CD4-positive, alpha-beta T cell treated with Interleukin-1 beta for 1 hour (primary cell): ENCODE measurements at places on chromosomes 1 and 21.

GRCh38 chr21:43585924-43586413 is 73.3 kb downstream of the HSF2BP start:
- DNase-seq, result no peak

GRCh38 chr21:39568361-39568760 is 44.4 kb upstream of the B3GALT5 start:
- no peak for DNase-seq

DNA sequence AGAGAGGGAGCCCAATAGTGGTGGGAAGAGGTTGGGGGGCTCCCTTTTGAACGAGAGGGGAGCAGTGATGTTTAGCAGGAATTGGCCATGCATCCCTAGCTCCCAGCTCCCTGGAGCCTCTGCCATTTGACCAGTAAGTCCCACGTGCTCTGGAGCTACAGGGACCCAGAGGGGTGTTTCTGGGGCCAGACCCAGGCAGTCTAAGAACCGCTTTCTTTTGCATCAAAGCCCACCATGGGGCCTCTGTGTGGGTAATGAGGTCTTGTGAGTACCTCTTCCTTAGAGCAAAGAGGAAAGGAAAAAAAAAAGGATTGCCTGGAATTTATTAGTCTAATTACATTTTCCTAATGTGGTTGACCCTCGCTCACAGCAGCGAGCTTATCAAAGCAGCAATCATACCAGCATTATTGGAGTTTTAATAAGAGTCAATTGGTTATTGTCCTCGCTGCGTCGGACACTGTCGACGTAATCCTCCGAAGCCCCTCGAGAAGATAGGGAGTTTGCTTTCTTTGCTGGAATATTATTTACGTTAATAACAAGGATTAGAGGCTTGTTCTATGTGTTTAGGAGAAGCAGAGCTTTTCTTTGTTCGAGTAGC is 17.6 kb downstream of the ACTL8 start:
- DNase-seq, result no peak

DNA sequence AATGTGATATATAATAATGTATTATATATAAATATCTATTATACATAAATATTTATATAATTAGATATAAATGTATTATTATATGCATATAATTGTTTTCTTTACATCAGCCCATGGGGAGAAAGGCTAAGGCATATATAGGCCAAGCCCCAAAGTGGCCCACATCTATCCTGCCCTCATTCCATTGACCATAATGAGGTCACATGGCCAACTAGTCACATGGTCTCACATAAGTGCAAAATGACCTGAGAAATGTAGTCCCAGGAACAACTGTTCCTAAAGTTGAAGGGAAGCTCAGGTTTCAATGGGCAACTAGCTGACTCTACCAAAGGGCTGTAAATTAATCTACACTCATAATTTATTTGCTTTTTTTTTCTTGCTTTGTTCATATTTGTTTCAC is 14.5 kb upstream of the CCDC185 start:
- no peak for DNase-seq

DNA sequence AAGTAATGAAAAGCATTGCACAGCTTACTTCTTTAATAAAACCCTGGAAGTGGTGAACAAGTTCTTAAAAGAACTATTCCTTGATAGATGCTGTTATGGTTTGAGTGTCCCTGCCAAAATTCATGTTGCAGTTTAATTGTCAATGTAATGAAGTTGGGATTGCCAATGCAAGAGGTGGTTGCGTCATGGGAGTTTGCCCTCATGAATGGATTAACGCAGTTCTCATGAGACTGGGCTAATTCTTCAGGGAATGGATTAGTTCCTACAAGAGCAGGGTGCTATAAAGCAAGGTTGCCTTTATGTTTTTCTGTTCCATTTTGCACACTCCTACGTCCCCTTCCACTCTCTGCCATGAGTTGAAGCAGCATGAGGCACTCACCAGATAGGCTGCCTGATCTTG is 446.7 kb upstream of the B3GALT2 start:
- DNase-seq, result no peak

DNA sequence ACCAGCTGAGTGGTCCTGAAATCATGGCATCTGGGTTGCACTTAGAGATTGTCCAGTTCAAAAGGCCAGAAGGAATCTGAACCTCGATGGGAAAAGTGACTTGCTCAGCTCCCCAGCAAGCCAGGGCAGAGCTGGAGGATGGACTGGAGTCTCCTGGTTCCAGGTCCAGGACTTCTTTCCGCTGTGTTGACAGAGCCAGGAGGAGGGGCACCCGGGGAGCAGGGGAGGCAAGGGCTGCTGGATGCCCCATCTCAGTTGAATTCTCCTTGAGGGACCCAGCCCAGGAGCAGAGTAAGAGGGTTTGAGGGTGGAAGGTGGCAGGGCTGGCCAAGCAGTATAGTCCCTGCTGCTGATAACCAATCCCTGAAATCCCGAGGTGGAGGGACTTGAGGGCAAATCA is 2.4 kb upstream of the ALPL start:
- no peak for DNase-seq

DNA sequence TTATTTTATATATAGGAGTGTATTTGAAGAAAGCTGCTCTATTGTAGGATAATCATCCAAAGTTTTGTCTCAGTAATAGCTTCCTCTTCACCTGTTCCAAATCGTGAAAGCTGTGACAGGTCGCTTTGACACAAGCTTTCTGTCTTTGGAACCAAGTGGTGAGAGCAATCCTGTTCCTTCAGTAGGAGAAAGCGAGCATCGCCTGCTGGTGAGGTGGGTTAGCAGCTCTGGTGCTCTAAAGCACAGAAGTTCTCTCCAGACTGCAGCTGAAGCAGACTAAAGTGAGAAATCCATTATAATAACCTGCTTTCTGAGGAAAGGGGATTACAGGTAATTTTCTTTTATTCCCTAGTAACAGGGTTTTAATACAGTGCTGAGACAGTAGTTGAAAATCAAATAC is 803.8 kb downstream of the ADGRL2 start:
- no peak for DNase-seq

DNA sequence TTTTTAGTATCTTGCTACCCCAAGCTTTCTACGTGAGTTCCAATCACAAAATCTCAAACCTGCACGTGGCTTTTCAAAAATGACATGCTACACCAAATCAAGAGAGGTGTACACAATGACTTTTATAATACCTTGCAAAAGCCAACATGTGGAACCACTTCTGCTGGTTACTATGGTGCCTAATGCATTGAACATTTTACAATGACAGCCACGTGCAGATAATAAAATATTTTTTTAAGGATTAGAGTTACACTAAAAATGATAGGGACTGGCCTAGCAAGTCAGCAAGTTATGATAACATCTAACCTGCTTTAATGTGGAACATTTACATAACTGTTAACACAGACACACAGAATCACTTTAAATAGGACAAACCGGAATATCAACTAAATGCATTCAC is 30.2 kb downstream of the EYA3 start:
- DNase-seq, result no peak

GRCh38 chr1:14980621-14981218 is 172.8 kb upstream of the TMEM51 start:
- DNase-seq, result no peak

- no peak for DNase-seq
Measured at GRCh38 chr1:159877695-159878444, 15.4 kb upstream of the VSIG8 start.

- no peak for DNase-seq
Measured at GRCh38 chr1:29985606-29985945, 737.8 kb downstream of the MATN1 start.

GRCh38 chr1:154896771-154897286 is 26.7 kb upstream of the KCNN3 start:
- DNase-seq, result no peak

GRCh38 chr1:111719674-111720132 is 19.5 kb downstream of the INKA2 start:
- no peak for DNase-seq

DNA sequence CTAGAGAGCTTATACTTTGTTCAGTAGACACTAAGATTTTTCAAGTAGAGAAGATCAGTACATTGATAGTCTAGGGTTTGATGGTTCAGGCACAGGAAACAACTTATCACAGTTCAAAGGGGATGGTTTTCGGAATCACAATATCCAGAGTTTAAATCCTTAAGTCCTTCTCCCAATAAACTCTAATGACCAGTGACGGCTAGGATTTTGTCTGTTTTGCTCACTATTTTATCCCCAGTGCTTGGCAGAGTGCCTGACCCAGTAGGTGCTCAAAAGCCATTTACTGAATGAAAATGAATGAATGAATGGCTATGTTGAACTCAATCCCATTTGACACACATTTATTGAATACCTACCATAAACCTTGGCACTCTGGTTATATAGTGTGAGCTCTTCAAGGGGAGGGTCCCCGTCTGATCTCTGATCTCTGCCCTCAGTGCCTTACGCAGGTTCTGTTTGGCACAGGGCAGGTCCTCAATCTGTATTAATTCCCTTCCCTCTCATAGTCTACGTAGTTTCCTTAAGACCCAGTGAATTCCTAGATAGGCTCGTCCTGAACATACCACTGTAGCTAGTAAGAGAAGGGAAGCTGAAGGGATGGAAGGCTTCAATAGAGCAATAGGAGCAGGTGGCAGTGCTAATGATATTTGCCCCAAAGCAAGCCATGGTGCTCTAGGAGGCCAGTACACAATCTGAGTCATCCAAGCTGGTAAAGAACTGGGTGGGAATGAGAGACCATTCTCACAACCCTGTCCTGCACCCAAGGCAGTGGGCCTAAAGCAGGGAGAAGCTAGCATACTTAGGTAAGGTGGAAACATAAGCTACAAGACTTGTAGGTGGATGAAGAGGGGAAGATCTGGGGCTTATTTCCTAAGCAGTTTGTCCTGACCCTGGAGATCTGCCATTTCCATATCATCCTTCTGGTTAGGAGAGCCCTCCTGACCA is 53.4 kb downstream of the DMAP1 start:
- DNase-seq, result no peak

GRCh38 chr1:201326710-201327109 is 43.4 kb downstream of the PKP1 start:
- DNase-seq, result no peak

- DNase-seq, result peak; percentile 58
Measured at GRCh38 chr1:110615548-110616130, 9.5 kb upstream of the KCNA2 start.

GRCh38 chr1:54124906-54125305 is 27.9 kb downstream of the CDCP2 start:
- DNase-seq, result no peak
